ENCODE measurements at places on chromosomes 4 and X. TPM values are rescaled to one million over a fixed set of nuclear protein-coding genes. Genes with fewer than 3 reads are reported as not detected.

GRCh38 chr4:112817933-112818593 lies 181.1 kb downstream of the LARP7 start:
- H3K4me3 ChIP-seq = no peak overlapping the region
- no peaks in the 10 kb centered on the region for H3K4me1 ChIP-seq
- no peaks in the 10 kb centered on the region for H3K27me3 ChIP-seq
- H3K36me3 ChIP-seq = no peaks in the 10 kb centered on the region

- no peak overlapping the region for H3K27ac ChIP-seq
- H3K4me1 ChIP-seq = no peaks in the 10 kb centered on the region
- H3K4me3 ChIP-seq = no peak overlapping the region
- H3K27me3 ChIP-seq = no peaks in the 10 kb centered on the region
Observed at GRCh38 chrX:149283853-149284252, 221.3 kb downstream of the IDS start.

- DNase-seq = no peak
- no peak overlapping the region for H3K27ac ChIP-seq
- no peaks in the 10 kb centered on the region for H3K36me3 ChIP-seq
- H3K4me1 ChIP-seq = no peaks in the 10 kb centered on the region
- no peak overlapping the region for H3K4me3 ChIP-seq
Observed at GRCh38 chr4:67161311-67161710, 384.0 kb downstream of the CENPC start.

Gene PRRG1
- total RNA-seq = 4.7 TPM

DNA sequence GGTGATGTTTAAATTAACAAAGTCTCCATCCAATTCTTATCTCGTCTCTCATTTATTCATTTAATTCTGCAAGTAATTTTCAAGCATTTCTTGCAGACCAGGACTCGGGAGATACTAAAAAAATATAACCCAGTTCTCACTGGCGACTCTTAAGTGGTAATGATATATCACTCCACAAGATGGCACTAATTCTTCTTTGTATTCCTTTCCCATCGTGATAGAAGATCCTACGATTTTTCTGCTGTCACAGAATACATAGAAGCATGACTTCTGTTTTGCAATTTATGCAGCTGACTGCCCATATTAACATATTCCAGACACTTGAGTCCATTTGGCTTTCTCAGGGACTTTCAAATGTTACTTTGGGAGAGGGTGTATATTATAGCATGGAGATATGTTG lies 64.0 kb upstream of the FGF13 start:
- no peaks in the 10 kb centered on the region for H3K36me3 ChIP-seq
- peak; percentile 46 for DNase-seq
- no peaks in the 10 kb centered on the region for H3K4me1 ChIP-seq
- H3K4me3 ChIP-seq = no peak overlapping the region
- H3K27ac ChIP-seq = no peak overlapping the region

DNA sequence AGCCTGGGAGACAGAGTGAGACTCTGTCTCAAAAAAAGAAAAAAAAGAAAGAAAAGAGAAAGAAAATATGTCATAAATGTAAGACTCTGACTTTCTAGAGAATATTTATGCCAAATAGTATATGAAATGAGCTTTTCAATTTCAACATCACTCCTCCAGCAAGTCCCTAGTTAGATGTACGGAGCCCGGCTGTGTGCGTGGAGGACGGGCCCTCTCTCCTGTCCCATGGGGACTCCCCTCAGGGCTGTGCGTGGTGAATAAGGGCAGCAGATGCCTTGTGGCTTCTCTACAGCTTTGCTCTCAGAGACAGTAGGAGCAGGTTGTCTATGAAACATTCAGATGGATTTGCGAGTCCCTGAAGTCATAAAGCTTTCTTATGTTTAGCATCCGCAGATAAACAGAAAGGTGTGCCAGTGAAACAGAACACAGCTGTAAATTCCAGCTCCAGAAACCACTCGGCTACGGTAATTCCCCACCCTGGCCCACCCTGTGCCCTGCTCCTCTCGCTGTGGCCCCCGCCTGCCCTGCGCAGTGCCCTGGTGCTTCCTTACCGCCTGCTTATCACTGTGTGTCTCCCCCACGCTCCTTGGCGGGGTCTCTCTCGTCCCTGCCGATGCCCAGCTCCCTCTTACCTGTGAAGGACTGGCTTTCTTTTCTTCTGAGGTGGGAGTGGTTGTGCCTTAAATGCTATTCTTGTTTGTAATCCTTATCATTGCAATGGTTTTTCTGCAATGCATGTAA lies 13.9 kb upstream of the HGFAC start:
- H3K4me1 ChIP-seq = no peaks in the 10 kb centered on the region
- H3K4me3 ChIP-seq = no peak overlapping the region
- H3K27me3 ChIP-seq = no peaks in the 10 kb centered on the region
- H3K36me3 ChIP-seq = peaks cover 25% of the 10 kb centered on the region
- no peak for DNase-seq

Gene BTK
- total RNA-seq = 15.5 TPM

- no peaks in the 10 kb centered on the region for H3K27me3 ChIP-seq
- H3K4me1 ChIP-seq = no peaks in the 10 kb centered on the region
- no peaks in the 10 kb centered on the region for H3K36me3 ChIP-seq
- no peak overlapping the region for H3K4me3 ChIP-seq
- peak; percentile 2 for DNase-seq
Observed at GRCh38 chr4:189974056-189974455, 33.4 kb downstream of the FRG1 start.

Gene NXF2
- total RNA-seq = not detected

DNA sequence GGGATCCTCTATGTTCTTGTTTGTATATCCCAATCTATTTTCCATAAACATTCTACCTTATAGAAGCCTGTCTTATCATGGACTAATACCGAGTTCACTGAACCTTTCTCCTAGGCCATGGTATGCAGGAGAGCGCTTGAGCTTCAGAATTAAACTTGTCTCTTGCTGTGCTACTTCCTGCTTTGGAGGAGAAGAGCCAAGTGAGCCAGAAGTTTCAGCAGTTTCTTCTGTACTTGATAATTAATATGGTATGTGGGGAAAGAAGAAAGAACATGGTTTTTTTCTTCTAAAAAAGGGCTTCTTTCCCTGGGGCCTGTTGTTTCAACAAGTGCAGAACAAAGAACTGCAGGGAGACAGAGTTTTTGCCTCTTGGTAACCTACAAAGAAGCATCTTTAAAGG lies 172.8 kb downstream of the ATG4A start:
- no peak overlapping the region for H3K27ac ChIP-seq
- H3K4me1 ChIP-seq = no peaks in the 10 kb centered on the region
- H3K4me3 ChIP-seq = no peak overlapping the region
- no peak for DNase-seq
- no peaks in the 10 kb centered on the region for H3K36me3 ChIP-seq
- peaks cover 16% of the 10 kb centered on the region for H3K27me3 ChIP-seq

- no peaks in the 10 kb centered on the region for H3K27me3 ChIP-seq
- DNase-seq = no peak
Observed at GRCh38 chr4:136823020-136823419, 709.3 kb downstream of the PCDH18 start.

GRCh38 chrX:39201305-39201990 lies 400.2 kb downstream of the MID1IP1 start:
- DNase-seq = no peak
- H3K27me3 ChIP-seq = peaks cover 26% of the 10 kb centered on the region
- H3K27ac ChIP-seq = no peak overlapping the region

Gene IL1RAPL1
- 2.2 TPM for total RNA-seq

- no peaks in the 10 kb centered on the region for H3K4me1 ChIP-seq
- no peaks in the 10 kb centered on the region for H3K27me3 ChIP-seq
- no peak overlapping the region for H3K4me3 ChIP-seq
- DNase-seq = no peak
- H3K27ac ChIP-seq = no peak overlapping the region
Observed at GRCh38 chr4:119939071-119939995, 127.3 kb downstream of the MAD2L1 start.

Gene OTC
- 1.7 TPM for total RNA-seq

Gene AWAT2
- total RNA-seq = not detected

Gene SATL1
- total RNA-seq = 0.06 TPM

Gene USP17L22
- total RNA-seq = not detected

DNA sequence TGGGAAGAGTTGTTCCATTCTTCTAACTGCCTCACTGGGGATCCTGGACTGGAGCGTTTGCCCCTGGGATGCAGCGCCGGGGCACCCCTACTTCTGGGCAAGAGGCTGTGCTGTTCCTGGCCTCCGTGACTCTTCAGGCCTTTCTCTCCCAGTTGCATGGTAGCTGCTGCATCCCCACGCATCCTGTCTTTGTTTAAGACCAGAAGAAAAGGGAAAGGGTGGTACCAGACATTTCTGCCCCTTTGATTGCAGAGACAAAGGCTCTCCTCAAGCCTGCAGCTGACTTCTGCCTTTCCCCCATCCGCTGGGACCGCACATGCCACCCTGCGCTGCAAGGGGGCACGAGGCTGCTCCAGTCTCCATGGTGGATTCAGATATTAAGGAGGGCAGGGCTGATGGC lies 70.4 kb downstream of the SHROOM2 start:
- no peak for DNase-seq
- H3K27ac ChIP-seq = peak overlapping the region; percentile 37
- H3K4me1 ChIP-seq = peaks cover 3% of the 10 kb centered on the region
- no peaks in the 10 kb centered on the region for H3K36me3 ChIP-seq
- H3K27me3 ChIP-seq = peaks cover 7% of the 10 kb centered on the region
- no peak overlapping the region for H3K4me3 ChIP-seq

Gene SLC16A2
- total RNA-seq = 12.1 TPM

Gene C4orf50
- 0.03 TPM for total RNA-seq

All from lung (tissue), 17 donors.